DND-41 (cell line): ENCODE measurements at places on chromosomes 12 and 14.

DNA sequence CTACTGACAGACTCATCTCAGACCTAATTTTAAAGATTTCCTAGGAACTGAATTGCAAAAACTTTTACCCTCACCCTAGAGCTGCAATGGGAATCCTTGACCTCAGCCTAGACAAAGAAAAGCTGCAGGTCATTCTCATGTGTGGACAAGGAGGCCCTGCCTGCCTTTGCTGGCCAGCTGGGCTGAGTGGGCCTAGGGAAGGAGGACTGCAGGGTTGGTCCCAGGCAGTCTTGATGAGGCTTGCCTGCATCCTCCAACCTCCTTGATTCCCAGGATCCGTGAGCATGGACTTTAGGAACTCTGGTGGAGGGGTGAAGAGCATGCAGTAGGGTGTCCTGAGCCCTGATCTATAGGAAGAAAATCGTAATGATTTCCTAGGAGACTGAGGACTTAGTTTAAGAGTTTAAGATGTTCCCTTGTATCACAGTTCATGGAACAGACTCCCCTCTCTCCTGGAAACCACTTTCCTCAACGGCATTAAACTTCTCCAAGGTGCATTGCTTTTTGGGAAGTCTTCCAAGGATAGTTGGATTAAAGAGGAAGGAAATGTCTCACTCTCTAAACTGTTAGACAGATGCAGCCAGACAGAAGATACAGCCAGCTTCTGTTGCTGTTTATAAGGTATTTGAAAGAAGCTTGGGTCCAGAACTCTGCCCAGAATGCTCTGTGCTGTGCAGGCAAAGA lies 55.4 kb upstream of the DDX11 start:
- DNase-seq, result no peak

GRCh38 chr12:26684101-26684500 lies 148.9 kb downstream of the ITPR2 start:
- no peak for DNase-seq

DNA sequence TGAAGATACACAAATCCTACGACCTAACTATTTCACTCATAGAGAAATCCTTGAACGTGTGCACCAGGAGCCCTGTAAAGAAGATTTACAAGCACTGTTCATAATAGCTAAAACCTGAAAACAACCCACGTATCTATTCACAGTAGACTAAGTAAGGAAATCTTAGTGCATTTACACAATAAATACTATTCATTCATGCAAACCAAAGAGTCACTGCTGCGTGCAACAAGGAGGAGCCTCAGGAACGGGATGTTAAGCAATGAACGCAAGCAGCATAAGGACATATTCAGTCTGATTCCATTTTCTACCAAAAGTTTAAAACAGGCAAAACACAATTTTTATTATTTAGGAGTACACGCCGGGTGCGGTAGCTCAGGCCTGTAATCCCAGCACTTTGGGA lies 176.6 kb downstream of the TTC7B start:
- DNase-seq, result no peak

DNA sequence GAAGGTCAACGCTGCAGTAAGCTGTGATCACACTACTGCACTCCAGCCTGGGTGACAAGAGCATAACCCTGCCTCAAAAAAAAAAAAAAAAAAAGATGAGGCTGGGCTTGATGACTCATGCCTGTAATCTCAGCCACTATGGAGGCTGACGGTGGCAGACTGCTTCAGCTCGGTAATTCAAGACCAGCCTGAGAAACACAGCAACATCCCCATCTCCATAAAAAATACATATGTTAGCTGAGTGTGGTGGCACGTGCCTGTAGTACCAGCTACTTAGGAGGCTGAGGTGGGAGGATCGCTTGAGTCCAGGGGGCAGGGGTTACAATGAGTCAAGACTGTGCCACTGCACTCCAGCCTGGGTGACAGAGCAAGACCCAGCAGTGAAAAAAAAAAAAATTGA lies 50.4 kb downstream of the GXYLT1 start:
- peak; percentile 13 for DNase-seq

GRCh38 chr12:44839785-44840184 lies 36.3 kb downstream of the NELL2 start:
- no peak for DNase-seq

DNA sequence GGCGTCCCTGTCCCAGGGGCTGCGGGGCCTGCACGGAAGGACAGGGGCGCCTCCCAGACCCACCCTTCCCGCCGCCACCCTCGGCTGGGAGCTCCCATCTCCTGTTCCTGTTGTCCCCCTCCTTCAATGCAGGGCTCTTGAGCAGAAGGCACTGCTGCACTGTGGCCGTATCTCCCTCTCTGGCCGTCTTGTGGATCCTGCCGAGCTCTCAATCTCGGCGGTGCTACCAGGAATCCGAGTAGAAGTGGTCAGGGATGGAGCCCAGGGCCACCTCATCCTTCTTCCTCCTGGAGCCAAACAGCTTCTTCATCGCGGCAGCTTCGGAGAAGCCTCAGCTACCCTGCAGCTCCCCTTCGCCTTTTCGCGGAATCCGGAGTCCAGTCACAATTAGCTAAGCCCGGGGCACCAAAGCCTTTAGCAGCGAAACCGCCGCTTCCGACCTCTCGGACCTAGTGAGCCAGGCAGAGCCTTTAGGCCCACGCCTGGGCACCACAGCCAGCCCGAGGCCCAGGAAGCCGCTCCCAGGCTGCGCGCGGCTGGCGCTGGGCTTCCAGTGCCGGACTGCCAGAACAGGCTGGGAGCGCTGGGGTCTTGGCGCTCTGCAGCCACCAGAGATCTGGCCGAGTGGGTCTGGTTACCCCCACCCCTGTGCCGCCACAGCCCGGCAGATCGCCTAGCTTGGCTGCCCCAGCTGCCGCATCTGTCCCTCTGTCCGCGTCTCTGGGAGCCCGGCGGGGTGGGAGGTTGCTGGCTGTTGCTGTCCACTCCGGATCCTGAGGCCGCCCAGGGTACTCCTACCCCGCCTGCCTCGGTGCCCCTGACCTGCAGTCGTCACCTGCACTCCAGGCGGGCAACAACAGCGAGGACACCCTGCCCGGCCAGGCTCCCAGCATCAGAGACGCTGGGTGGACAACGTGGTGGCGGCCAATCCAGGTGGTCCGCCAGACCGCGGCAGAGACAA lies 69.1 kb downstream of the ASCL4 start:
- DNase-seq, result no peak

- no peak for DNase-seq
Measured at GRCh38 chr12:47022296-47022695, 57.1 kb upstream of the PCED1B start.

DNA sequence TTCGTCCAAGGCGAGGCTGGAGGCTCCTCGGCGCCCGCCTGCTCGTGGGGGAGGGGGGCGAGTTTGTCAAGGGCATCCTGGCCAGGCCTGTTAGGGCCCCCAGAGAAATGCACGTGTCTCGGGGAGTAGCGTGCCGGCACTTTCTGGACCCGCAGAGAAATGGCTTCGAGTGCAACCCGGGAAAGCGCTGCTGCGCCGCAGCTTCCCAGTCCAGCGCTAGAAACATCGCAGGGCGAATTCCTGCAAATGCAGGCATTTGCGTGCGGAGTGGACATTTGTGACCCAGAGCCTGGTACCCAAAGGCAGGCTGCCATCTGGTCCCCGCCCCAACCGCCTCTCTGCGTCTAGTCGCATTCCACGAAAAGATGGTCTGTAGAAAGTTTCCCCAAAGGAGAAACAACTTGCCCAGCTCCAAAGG lies 756 bp downstream of the LGR5 start:
- no peak for DNase-seq

- no peak for DNase-seq
Measured at GRCh38 chr14:96811985-96812667, 14.9 kb downstream of the VRK1 start.

- no peak for DNase-seq
Measured at GRCh38 chr12:11568762-11569478, 80.6 kb upstream of the ETV6 start.

- DNase-seq, result no peak
Measured at GRCh38 chr14:105064721-105065143, 498 bp downstream of the GPR132 start.

GRCh38 chr12:126474703-126475102 lies 1409.5 kb downstream of the AACS start:
- no peak for DNase-seq

GRCh38 chr12:123030686-123031085 lies 50.2 kb downstream of the ARL6IP4 start:
- no peak for DNase-seq

DNA sequence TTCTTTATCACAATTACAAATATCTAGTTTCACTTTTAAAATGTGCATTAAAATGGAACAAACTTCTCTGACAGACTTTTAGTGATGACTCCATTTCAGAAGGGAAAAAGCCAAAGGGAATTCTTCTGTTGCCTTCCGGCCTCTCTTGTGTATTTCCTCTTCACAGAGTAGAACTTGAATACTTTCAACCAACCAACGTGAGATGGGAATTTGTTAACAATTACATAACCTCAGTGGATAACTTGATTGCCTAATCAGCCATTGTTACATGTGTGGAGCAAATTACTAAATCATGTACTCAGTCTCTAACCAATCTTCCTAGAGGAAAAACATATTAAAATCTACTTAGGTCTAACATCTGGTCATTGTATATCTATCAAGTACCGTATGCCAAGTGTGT lies 291.1 kb downstream of the SYT1 start:
- DNase-seq, result no peak

DNA sequence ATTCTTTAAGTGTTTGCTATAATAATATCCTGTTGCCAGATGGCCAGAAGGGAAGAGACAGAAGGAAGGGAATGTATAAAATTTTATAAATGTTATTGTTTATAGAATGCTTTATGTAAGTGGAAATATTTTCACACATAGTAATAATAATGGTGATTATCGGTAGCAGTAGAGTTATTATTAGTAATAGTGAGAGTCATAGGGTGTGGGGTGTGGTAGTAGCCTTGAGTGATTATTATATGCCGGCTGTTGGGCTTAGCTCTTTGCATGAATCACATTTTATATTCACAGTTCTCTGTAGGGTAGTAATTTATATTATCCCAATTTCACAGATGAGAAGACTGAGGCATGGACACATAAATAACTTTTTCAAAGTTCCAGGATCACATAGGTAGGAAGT lies 391.4 kb downstream of the C12orf75 start:
- no peak for DNase-seq

DNA sequence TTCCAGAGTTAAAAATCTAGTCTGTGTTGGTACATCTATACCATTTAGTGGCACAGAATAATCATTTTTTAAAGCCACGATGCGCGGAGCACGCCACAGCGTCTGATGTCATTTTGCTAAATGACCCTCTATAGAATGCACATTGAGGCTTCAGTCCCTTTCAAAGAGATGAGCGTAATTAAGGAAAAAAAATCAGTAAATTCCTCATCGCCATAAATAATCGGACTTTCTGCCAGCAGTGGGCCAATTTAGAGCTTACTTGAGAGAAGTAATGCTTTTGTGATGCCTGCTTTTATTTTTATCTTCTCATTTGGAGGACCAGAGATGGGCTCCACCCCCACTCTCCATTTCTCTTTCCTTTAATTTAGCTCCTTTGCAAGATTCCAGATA lies 4.0 kb downstream of the ASCL1 start:
- DNase-seq, result no peak

GRCh38 chr12:110234331-110234751 lies 46.7 kb upstream of the ATP2A2 start:
- DNase-seq, result no peak

DNA sequence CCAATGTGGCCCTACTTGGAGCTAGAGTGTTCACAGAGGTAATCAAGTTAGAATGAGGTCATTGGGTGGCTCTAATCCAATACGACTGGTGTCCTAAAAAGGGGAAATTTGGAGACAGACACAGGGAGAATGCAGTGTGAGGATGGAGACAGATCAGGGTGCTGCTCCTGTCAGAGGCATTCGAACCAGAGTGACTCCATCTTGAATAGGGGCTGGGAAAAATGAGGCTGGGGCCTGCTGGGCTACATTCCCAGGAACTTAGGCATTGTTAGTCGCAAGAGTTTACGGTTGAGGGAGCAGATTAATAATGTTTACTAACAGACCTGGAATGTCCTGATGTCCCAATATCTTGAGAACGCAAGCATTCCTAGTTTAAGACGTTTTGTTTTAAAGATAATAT lies 20.2 kb downstream of the TNFAIP2 start:
- DNase-seq, result no peak

DNA sequence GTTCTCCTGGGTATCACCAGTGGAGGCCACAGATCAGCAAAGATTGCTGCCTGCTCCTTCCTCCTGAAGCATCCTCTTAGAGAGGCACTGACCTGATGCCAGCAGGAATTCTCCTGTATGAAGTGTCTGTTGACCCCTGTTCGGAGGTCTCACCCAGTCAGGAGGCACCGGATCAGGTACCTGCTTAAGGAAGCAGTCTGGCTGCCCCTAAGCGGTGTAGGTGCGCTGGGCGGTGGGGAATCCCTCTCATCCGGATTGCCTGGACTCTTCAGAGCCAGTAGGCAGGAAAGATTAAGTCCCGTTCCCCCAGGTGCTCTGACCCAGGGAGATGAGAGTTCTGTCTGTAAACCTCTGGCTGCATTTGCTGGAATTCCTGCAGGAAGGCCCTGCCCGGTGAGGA lies 455.2 kb downstream of the CCDC91 start:
- DNase-seq, result no peak

- DNase-seq, result no peak
Measured at GRCh38 chr12:66036317-66036716, 94.2 kb downstream of the LLPH start.

DNA sequence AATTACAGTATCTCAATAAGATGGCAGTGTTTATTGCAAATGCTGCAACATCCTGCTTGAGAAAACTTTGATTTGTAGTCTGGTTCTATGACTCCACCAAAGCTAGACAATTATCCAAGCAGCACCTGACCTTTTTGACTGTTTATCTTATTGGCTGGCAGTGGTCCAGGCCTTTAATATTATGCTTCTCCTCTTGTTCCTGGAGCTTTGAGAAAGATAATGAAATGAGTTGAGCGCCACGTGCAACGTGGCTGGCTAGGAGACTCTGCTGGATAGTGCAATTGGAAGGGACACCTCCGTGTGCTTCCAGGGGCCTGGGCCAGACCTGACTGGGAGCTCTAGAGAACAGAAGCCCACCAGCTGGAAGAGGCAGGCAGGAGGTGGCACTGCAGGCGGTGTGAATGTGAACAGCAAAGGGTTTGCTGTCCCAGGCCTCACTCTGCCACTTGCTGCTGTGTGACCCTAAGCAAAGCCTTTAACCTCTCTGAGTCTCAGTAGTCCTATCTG lies 349.3 kb downstream of the CACNA1C start:
- DNase-seq, result no peak
